ENCODE measurements at places on chromosomes 7 and 10.

DNA sequence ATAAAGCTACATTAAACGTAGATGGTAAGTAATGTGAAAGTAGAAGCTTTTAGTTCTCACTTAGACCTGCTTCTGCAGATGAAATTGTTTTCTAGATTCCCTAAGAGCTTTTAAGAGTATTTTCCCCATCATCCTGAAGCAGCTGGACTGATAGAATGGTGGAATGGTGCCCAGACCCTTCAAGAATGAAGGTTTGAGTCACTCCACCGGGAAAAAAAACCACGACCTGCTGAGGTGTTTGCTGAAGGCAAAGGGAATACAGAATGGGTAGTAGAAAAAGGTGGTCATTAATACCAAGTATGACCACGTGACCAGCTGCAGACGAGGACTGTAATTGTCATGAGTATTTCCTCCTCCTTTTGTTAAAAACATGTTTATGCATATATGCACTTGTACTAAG is 79.2 kb upstream of the PTPRZ1 start:
- DNase-seq = no peak

DNA sequence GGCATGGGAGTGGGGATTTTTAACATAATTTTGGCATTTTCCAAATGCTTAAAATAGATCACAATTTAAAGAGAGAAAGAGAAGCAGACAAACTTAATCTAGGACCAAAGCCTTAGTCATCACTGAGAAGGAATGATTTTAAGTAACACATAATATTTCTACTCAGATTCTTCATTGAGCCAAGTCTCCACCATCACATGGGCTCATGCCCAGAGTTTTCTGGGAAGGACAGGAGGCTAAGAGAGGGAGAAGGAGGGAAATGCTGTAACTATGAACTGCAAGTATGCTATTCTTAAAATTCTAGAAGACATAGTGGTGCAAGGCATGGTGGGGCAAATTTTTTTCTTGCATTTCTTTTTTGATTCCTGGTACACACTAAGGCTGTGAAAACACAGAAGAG is 23.8 kb upstream of the UBE2D1 start:
- DNase-seq = no peak

DNA sequence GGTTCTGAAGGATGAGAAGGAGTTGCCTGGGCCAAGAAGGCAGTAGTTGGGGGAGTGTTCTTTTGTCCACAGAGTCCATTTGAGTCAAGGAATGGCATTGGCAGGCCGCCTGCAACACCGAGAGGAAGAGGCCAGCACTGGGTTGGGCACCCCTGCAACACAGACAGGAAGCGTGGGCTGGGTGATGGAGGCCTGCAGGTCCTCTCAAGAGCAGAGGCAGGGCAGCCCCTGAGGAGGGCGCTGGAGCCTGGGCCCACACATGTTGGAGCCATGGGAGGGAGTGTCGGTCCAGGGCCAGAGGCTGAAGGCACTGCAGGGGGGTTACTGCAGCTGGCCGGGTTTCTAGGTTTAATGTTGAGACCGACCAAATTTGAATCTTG is 137.3 kb downstream of the PTPN20 start:
- no peak for DNase-seq

- DNase-seq = no peak
Measured at GRCh38 chr7:29610086-29610485, 46.5 kb downstream of the PRR15 start.

DNA sequence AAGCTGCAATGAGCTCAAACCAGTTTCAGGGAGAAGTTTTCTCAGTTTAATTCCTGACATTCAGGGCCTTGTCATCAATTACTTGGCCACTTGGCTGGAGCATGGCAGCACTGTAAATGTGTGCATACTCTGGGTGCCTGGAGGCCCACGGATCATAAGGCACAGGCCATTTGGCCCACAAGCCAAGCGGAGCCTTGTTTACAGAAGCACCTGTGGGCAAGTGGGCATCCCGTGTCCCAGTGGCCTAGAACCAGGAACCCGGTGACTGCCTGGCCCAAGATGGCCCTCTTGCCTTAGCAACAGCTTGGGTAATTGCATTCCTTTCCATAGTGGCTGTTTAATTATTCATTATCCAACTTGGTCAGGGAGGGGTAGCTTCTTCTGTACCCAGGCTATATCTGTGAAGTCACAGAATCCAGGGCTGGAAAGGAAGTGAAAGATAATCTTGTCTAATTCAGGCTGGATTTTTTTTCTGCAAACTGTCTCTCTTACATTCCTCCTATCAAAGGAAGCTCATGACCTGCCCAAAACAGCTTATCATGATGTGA is 426.4 kb upstream of the ZMIZ1 start:
- no peak for DNase-seq

DNA sequence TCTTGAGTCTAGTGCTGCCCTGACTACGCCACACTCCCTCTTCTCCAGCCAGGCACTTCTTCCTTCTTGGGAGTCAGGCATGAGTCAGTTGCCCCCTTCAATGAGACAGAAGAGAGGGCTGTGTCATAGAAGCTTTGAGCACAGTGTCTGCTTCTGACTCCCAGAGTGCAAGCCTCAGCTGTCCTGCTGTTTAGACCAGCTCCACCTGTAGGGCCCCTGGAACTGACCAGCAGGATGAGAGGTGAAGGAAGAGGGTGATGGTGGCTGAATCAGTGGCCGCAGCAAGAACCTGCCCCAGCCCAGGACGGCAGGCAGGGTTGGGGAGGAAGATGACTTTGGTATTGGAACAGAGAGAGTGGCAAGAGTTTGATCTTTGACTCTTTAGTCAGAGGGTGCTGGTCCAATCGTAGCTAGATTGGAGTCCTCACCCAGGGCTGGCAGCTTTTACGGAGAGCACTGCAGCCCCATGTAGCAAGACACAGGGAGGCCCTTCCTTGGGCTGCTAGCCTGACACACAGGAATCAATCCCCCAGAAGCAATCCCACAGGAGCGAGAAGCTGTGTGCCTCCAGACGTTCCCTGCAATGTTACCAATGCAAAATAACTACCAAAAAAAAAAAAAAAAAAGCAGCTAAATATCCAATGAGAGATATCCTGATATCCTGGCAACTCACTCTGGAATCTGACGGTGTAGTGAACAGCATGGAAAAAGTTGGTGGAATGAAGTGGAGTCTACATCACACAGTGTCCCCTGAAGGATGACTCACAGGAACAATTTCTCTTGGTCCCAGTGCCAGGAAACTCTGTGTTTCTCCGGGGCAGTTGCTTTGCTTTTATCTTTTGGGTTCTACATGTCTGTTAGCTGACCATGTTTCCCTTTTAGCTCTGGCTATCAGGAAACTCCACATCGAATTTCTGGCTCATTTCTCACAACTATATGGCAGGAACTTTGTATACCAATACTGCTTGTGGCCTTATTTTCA is 6.9 kb downstream of the C10orf62 start:
- no peak for DNase-seq
